Cerebellar nuclear complex (tissue), 1 donor: ENCODE measurements at places on chromosomes 6 and 20.

DNA sequence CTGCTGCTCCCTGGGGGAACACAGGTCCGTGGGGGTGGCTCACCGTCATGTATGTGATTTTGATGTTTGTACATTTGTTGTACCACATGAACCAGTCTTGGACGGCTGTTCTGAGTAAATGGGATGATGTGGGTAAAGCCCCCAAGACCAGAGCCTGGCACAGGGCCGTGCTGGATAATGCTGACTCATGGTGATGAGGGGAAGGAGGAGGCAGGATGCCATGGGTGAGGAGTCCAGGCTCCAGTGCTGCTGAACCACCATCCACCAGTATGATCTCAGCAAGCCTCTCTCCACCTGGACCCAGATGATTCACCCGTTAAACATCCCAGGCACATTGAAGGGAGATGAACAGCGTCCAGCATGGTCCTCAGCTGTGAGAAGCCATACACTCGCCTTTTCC, 9.6 kb upstream of the APCDD1L start:
- DNase-seq, result no peak

DNA sequence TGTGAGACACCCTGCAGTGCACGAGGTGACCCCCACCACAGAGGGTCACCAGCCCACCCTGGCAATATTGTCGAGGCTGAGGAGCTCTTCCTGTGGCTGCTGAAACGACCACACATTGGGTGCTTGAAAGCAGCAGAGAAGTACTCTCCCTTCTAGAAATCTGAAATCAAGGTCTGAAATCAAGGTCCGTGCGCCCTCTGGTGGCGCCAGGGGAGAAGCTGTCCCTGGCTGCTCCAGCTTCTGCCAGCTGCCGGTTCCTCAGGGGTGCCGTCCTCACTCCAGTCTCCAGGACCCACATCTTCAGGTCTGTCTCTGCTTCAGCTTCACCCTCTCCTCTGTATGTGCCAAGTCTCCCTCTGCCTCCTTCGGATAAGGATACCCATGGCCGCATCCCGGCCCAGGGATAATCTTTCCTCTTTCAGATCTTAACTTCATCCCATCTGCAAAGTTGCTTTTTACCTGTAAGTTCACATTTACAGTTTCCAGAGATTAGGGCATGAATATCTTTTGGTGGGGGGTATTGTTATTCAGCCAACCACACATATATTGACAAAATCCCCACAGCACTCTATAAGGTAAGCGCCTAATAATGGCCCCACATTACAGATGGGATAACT, 108.3 kb upstream of the PHACTR3 start:
- peak; percentile 4 for DNase-seq

DNA sequence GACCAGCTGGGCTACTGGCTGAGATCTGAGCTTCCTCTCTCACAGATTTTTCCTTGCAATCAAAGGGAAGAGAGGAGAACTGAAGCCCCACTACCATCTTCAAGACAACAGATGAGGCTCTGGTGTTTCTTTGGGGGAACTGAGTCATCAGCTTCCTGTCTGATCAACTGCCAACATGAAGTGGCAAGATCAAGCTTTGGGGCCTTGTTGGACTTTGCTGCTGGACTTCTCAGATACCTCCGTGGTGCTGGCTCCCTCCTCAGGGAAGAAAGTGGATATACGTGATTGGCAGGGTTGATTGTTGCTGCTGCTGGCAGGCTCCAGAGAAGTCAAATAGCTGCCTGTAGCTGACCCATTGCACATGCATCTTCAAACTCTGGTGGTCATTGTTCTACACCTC, 3.6 kb upstream of the TOX2 start:
- DNase-seq, result no peak

- no peak for DNase-seq
These were observed 251.0 kb downstream of the SYNE1 start for GRCh38 chr6:152386131-152386530.

- DNase-seq, result peak; percentile 99
These were observed 11.1 kb downstream of the MTHFD1L start for GRCh38 chr6:150876598-150876997.

GRCh38 chr6:128883906-128884305, 968 bp downstream of the LAMA2 start:
- DNase-seq, result no peak

DNA sequence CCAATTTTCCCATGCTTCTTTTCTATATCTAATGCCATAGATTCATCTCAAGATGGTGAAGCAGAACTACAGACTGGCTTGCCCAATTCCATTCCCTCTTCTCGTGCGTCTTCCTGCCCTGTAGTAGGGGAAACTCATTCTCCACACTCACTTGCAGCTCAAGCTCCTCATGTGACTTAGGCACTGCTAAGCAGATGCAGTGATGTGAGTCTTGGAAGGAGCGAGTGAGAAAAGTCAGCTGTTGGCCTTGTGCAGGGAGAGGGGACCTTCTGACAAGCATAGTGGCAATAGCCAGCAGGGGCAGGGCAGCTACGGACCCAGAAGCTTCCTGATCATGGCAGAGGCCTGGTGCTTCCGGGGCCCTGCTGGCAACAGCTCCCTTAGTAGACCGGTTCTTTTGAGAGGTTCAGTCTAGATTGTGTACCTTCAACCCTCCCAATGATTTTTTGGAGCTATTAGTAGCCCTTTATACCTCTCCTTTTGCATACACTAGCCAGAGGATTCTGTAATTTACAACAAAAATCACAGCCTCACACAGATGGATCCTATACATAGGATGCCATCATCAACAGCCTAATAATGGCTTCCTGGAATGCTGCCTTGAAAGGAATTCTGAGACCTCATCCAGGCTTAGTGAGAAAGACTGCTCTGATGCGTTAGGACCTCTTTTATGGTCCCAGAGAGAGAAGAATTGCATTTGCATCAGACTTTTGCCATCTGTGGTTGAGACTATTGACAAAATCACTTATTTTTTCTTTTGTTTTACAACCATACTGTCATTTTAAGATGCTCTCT, 121.5 kb upstream of the RIPOR2 start:
- no peak for DNase-seq

DNA sequence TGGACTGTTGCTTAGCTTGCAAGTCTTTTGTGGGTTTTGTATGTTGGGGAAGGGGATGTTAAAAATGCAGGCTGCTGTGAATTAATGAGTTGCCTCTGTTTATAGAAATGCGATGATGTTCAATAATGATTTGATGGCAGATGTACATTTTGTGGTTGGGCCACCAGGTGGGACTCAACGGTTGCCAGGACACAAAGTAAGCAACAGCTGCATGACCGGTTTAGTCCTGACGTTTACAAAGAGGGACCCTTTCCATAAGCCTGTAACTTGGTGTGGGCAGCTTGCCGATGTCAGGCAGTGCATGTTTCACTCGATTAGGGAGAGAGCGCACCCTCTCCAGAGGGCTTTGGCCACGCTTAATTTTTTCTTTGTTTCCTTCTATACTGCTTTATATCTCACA, 1.3 kb downstream of the BTBD3 start:
- DNase-seq, result no peak

- DNase-seq, result no peak
These were observed 74.6 kb upstream of the LRFN2 start for GRCh38 chr6:40661726-40662125.

DNA sequence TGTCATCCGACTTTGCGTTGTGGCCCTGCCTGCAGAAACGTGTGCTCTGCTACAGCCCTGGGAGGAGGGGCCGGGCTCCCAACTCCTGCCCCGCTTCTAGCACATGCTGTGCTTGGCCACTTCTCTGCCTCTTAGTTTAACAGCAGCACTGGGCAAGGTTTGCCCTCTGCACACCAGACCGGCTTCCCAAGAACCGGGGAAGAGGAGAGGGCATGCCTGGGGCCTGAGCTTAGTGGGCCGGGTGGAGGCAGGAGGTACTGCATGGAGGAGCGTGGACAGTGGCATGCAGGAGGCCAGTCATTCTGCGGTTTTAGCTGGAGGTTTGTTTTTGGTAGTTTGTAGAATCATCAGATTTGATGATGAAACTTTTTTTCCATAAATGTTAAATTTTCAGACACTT, 45.5 kb downstream of the CEP43 start:
- DNase-seq, result no peak

- DNase-seq, result peak; percentile 17
These were observed 953.7 kb upstream of the MANEA start for GRCh38 chr6:94623586-94623985.

- DNase-seq, result no peak
These were observed 28.1 kb downstream of the ROS1 start for GRCh38 chr6:117397536-117398227.

GRCh38 chr6:27133281-27134227, 113.9 kb upstream of the PRSS16 start:
- no peak for DNase-seq

DNA sequence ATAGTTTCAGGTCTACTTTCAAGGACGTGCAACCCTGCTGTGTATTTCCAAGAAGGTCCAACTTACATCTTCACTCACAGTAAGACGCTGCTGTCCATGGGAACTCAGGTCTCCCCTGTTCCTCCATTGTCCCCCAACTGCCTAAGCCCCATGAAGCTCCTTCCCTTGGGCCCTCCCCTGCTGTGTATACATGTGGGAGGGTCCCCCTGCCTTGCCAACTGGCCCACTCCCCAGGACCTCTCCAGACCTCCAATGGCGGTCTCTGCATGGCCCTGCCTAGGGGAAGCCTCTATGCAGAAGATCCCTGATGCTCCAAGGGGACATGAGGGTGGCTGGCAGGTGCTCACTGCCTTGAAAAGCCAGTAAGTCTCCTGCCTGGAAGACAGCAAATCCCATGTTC, 186.7 kb upstream of the CST7 start:
- no peak for DNase-seq

DNA sequence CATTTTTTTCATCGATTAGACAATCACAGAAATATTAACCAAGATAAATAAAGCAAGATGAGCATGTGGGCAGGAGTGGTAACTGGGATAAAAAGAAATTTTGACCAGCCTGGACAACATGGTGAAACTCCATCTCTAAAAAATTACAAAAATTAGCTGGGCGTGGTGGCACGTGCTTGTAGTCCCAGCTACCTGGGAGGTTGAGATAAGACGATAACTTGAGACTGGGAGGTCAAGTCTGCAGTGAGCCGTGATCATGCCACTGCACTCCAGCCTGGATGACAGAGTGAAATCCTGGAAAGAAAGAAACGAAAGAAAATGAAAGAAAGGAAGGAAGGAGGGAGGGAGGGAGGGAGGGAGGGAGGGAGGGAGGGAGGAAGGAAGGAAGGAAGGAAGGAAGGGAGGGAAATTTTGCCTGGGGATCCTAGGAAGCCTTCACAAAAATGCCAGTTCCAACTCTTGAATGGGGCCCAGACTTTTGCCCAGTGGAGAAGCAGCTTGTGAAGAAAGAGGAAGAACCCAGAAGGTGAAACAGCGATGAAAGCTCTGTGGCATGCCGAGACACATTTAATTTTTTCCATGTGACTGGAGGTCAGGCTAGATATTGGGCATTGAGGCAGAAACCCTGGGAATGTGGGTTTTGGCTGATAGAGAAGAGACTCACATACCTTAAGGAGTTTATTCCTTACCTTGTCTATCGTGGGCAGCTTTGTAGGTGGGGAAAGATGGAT, 20.3 kb downstream of the CCDC170 start:
- DNase-seq, result no peak

GRCh38 chr6:10355115-10355702, 59.7 kb downstream of the TFAP2A start:
- DNase-seq, result no peak

DNA sequence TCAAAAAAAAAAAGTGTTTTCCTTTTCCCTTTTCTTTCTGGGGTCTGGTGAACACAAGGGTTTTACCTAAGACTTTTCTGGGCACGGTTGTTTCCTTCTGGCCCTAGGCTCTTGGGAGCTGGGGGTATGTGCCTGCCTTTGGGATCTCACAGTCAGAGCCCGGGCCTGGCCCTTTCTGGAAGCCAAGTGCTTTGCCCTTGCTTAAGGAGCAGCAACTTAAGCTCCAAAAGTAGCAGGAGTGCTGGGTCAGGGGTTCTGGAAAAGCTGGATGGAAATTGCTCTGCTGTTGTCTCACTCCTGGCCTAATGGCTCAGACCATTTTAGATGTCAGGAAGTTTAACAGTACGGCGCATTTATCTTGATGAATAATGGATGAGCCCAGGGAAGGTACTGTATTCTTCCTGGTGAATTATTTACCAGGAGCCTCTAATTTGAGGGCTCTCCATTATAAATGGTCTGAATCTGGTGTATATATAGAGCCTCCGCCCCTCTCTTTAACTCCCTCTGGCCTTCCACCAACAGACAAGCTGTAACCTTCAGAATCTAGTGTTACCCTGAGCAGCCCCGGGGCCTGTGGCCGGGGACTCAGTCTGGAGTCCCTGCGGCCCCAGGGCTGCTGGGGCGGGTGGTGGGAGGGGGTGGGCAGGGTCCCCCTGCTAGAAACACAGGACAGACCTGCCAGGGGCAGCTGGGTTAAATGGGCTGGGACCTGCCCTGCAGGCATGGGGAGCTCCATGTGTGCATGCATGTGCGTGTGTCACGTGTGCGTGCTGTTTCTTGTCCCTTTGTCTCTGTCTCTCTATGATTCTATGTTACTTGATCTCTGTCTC, 37.5 kb downstream of the PTK7 start:
- DNase-seq, result no peak

DNA sequence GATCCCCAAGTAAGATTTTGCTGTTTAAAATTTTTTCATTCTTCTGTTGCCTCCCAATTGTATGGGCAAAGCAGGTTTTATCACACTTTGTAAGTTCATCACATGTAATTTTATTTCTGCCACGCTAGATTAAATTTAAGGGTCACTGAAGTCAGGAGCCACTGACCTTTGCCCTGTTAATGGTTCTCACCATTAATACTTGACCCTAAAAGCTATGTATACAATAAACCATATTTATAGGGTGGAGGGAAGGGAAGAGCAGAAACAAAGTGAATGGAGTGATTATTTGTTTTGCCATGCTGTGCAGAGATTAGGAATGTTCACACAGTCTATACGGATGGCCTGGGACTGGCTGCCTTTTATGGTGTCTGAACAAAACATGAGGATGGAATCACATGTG, 186.7 kb downstream of the BMP2 start:
- no peak for DNase-seq

DNA sequence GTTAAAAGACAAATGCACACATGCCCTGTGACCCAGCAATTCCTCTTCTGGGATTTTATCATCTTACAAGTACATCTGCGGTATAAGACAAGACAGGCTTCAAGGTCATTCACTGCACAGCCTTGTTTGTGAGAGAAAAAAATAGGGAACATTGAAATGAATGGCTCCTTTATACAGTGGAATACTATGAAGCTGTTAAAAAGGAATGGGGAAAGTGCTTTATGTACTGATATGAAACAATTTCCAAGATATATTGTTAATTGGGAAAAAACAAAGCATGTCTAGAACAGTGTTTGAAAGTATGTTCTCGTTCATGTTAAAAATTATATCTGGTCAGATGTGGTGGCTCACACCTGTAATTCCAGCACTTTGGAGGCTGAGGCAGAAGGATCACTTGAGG, 25.4 kb downstream of the PDRG1 start:
- DNase-seq, result no peak

GRCh38 chr20:31560746-31561598, 44.1 kb upstream of the ID1 start:
- no peak for DNase-seq

GRCh38 chr6:16765235-16765634, 4.0 kb upstream of the ATXN1 start:
- no peak for DNase-seq

DNA sequence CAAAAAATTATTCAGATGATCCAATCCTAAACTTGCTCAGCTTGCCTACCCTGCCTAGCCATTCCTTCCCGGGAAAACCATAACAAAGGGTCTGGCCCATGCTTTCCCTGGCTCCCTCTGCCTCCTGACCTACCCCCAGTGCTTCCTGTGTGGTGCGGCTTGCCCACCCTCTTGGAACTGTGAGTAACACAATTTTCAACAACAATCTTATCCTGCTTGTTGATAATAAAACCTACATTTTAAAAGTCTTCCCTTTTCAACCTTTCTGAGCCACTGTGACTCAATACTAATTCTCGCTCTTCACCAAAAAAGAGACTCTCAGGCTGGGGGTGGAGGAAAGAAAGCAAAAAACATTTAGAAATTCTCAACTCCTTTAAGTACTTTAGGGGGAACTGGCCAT, 18.0 kb downstream of the EXOC2 start:
- DNase-seq, result no peak
